Tongue (tissue), 3 donors: ENCODE measurements at places on chromosomes 5 and 9. TPM values are rescaled to one million over a fixed set of nuclear protein-coding genes. Genes with fewer than 3 reads are reported as not detected.
A peak's percentile ranks its signal among the peaks of the same experiment; 100 is the strongest.

GRCh38 chr5:27267209-27267824 lies 228.9 kb upstream of the CDH9 start:
- DNase-seq, result no peak

- DNase-seq, result no peak
Measured at GRCh38 chr5:79849061-79849460, 142.0 kb downstream of the MTX3 start.

DNA sequence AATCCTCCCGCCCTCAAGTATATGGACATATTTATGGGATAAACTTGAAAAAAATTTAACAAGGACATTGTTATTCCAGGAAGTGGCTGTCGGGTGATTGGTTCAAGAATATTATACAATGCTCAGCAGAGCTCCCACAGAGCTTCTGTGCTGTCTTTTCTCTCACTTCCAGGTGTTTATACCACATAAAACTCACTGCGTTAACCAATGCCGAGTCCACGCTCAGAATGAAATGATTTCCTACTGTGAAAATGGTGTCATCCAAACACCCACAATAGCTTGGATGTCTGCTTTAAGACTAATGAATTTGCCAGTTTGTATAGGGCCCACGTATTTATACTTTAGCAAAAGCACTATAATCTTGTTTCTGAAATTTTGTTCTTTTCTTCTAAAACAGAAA lies 368.2 kb downstream of the NDUFS4 start:
- no peak for DNase-seq

- DNase-seq, result no peak
Measured at GRCh38 chr5:109938453-109938852, 248.7 kb downstream of the MAN2A1 start.

- DNase-seq, result peak; percentile 95
Measured at GRCh38 chr5:177116631-177117373, 16.8 kb upstream of the NSD1 start.

DNA sequence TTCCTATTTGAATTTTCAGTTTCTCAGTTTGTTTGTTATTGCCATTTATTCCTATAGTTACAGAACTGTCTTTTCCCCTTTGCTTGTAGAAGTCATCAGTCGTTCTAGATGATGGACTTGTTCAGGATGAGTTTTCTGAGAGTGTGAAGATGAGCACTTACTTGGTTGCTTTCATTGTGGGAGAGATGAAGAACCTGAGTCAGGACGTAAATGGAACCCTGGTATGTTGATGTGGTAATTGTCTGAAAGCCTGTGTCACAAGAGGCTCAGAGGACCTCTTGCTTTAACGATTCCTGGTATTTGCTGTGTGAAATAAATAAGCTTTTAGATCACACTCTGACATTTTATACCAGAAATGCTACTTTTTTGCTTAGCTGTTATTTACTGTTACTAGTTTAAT lies 50.6 kb downstream of the LNPEP start:
- no peak for DNase-seq

DNA sequence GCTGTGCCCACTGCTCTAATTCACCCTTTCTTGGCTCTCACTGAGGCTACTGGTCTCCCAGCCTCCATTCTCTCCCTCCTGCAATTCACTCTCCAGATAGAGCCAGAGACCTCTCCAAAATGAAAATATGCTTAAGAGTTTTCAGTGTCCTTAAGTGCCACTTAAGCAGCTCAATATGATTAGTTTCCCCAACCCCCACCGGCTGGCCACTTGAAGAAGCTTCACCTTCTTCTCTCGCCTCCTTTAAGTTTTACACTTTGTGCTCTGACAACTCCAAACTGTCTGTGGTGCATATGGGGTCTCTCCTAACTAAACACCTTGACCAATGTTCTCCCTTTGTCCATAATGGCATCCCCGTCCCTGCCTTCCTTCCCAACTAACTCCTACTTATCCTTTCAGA lies 53.4 kb downstream of the CDK5RAP2 start:
- no peak for DNase-seq

GRCh38 chr9:121286973-121287741 lies 19.2 kb downstream of the GSN start:
- peak; percentile 92 for DNase-seq

DNA sequence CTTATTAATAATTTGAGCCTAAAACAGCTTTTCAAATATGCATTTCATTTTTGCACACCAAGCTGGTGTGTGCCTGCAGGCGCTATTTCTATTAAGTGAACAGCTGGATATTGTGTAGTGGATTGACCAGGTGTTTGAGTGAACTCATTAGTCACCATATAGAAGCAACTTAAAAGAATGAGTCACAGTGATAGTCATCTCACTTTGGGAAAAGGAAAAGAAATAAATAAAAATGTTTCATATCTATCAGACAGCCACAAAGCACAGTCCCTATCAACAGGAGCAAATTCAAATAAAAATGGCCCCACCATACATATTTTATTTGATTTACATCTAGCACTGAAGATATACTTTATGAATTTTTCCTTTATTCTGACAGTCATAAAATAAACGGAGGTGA lies 456.5 kb upstream of the CDH9 start:
- no peak for DNase-seq

DNA sequence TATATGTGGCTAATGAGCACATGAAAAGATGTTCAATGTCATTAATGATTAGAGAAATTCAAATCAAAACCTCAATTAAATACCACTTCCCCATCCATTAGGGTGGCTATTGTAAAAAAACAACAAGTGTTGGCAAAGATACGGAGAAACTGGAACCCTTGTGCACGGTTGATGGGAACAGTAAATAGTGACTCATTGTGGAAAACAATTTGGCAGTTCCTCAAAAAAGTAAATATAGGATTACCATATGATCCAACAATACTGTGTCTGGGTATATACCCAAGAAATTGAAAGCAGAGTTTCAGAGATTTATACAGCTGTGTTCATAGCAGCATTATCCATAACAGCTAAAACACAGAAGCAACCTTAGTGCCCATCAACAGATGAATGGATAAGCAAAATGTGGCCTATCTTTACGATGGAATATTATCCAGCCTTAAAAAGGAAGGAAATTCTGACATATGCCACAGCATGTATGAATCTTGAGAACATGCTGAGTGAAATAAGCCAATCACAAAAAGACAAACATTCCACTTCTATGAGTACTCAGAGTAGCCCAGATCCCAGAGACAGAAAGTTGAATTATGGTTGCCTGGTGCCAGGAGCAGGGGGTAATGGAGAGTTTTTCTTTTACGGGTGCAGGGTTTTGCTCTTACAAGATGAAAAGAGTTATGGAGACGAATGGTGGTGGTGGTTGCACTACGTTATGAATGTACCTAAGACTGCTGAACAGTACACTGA lies 41.4 kb upstream of the LRRC14B start:
- no peak for DNase-seq

DNA sequence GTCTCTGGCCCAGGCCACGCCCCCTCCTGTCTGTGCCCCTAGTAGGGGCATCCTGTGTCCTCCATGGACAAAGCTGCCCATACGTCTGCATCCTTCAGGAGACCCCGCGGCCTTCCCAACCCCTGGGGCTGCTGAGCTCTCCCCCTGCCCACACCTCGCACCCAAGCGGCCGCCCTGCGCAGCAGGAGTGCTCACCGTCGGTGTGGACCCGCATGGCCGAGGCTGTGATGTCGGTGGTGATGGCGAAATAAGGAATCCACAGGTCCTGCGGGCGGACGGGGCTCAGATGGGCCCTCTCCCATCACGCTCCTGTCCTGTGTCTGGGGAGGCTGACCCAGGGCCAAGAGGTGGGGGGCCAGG lies 4.8 kb upstream of the NSMF start:
- no peak for DNase-seq

DNA sequence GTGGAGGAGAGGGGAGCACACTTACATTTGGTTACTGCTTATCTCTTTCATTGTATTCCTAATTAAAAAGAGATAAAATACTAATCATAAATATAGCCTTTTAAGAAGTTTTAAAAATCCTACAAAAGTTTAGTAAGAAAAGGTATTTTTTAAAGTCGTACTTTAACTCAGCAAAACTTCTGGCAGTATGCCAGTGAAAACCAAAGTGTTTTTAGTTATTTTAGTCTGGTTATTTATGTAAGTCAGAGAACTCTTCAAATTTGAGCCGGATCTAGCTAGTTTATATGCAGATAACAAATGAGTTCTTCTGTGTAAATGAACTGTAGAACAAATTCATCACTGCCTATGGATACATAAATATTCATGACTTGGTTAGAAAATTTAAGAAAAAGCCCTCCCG lies 36.5 kb upstream of the ANKDD1B start:
- peak; percentile 29 for DNase-seq

DNA sequence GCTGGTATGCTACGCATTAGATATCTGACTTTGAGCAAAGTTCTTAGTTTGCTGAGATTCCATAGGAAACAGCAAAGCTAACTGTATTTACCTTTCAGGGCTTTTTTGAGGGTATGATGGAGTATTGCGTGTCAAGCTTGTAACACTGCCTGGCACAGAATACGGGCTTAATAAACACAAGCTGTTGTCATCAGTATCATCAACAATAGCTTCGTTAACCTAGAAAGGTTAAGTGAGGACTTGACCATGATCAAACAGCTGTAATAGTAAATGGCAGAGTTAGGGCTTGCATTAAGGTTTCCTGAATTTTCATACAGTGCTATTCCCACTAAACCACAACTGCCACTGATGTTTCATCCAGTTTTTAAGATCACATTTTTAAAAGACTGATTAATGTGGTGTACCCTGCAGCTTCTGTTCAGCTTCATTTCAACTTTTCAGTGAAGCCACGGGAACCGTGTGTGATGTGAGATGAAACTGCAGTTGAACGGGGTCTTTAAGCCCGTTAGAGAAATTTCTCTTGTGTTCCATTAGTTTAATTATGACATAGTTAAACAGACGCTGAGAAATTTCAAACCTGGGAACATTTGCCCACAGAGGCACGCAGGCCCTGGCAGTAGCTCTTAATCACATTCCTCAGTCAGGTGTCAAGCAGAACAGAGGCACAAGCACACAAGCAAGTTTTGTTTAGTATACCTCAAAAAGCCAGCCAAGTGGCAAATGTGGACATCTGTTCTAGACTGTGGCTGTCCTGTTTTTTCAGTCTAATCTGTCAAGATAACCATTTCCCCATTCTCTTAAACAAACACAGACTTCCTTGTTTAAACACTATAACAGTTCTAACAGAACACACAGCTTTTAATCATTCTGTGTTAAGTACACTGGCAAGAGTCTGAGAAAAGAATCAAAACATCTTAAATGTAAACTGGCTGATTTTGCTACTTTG lies 147.1 kb downstream of the ZNF608 start:
- peak; percentile 74 for DNase-seq

GRCh38 chr5:15746833-15747232 lies 246.9 kb downstream of the FBXL7 start:
- DNase-seq, result no peak

DNA sequence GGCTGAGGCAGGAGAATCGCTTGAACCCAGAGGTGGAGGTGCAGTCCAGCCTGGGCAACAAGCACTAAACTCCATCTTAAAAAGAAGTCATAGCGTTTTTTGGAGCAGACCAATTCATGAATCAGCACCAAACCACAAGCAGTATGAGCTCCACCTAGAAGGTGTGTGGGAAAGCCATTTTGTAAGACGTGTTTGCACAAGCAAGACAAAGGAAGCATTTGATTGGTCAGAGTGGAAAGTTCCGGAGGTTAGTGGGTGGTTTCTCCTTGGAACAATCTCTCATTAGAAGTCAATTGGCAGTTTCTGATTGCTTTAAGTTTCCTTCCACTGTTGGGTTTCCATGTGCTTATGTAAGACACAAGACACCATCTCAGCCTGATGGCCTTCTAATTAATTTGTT lies 5.0 kb downstream of the SRD5A1 start:
- DNase-seq, result no peak

- peak; percentile 18 for DNase-seq
Measured at GRCh38 chr5:161400583-161400982, 145.9 kb downstream of the GABRB2 start.

DNA sequence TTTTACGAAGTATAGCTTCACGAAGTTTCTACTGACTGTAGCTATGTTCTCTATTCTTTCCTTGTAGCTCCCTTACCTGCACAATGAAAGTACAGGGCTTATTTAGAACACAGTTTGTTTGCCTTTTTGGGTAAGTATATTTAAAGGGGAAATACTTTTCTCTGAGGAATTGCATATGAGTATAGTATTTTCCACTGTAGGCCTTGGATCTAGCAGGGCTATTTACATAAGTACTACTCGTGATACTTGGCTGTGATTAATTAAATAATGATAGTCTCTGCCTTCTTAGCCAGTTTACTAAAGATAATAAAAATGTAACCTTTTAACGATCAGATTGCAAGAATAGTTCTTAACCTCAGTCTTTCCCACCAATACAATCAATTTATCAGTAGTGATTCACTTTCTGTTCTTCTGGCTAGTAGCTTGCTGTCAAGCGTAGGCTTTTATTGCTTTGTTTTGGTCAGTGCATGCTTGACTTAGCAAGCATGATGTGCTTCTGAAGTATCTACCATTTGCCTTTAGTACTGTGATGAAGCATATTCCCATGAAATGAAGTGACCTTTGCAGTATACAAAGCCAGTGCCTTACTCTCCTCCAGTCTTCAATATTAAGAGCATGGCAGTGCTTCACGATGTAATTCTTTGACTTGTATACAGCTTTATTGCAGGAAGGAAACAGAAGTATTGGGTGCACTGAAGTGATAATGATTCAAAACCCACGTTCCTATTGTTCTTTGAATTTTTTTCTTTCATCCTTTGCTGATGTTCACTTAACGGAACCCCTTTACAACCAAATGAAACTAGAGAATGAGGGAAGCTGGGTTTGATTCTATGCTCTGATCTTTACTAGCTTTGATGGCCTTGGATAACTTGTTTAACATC lies 64.2 kb downstream of the SLC44A1 start:
- DNase-seq, result no peak

GRCh38 chr5:115072266-115073064 lies 97.2 kb downstream of the TRIM36 start:
- no peak for DNase-seq

GRCh38 chr9:38196714-38197113 lies 127.7 kb upstream of the SHB start:
- no peak for DNase-seq

DNA sequence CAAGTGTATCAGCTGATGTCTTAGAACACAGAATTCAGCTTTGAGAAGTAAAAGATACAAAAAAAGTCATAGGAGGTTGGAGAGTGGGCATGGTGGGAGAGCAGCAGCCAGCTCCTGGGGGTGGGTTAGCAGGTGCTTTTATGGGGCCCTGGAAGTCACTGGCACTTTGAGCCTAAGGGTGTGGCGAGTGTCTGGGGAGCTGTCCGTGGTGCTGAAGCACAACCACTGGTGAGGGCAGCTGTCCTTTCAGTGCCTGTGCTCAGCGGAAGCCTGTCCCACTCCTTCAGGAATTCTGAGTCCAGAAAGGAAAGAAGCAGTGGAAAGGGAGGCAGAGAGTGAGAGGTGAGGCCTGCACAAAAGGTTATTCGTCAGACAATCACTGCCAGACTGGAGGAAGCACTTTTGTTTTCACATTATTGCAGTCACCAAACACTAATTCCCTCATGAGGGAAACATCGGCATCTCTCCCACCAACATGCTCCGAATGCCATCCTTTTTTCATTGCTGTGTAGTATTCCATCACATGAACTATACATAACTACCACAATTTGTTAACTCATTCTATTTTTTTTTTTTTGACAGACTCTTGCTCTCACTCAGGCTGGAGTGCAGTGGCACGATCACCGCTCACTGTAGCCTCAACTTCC lies 59.4 kb upstream of the RAPGEF1 start:
- peak; percentile 85 for DNase-seq

The DOCK8 gene
- 22.8 TPM for total RNA-seq

The SDHA gene
- total RNA-seq, result 201 TPM

The UAP1L1 gene
- total RNA-seq, result 3.2 TPM

The RANBP3L gene
- 8.4 TPM for total RNA-seq

The SPINK4 gene
- total RNA-seq, result not detected
